ENCODE measurements at places on chromosomes 2 and 18.

DNA sequence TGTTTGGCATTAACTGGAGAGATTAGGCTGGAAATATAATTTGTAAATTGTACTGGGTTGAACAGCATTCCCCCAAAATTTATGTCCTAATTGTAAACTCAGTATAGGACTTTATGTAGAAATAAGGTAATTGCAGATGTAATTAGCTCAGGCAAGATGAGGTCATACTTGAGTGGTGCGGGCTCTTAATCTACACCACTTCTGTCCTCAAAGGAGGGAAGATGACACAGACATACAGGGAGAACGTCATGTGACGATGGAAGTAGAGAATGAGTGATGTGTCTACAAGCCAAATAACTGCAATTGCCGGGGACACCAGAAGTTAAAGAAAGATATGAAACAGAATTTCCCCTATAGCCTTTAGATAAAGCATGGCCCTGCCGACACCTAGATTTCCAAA, 1501.1 kb upstream of the PIK3C3 start:
- no peak for DNase-seq

DNA sequence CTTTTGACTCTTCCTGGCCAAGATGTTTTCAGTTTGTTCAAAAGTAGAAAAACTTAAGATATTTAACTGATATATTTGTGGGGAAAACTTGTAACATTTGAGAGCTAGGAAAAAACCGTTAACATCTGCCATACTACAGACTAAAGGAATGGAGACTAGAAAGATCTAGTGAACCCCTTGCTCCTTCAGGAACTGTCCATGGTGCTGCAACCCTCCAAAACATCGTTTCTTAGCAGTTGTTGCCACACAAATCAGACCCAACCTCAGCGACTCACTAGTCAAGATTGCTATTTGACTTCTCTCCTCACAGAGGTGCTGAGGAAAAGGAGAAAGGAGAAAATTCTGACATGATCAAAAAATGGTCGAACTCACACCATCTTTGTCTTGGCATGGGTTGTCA, 393.8 kb upstream of the LYPD1 start:
- peak; percentile 5 for DNase-seq

DNA sequence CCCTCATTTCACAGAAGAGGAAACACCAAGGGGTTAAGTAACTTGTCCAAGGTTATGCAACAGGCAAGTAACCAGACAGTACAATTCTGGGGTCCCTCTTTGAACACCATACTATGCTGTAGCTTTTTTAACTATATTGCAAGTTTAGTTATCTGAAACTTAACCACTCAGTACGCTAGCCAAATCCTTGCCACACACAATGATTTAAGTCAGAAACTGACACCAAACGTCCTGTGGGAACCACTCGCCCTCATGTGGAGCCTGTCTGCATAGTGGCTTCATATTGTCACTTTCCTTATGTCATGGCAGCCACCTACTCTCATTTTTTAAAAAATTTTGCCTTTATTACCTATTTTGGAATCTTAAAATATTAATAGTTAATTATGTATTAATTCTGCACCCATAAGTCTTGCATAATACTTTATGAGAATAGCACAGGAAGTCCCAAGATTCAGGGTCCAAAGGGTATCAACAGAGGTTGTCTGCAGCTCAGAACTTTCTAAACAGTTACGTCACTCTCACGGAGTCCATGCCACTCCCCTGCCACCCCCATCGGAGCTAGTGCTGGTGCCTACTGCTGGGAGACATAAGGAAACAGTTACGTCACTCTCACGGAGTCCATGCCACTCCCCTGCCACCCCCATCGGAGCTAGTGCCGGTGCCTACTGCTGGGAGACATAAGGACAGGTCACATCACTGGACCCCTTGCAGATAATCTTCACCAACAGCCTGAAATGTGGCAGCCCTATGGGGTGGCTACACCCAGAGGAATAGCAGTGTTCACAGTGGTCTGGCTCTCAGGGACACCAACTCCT, 99.0 kb downstream of the L3MBTL4 start:
- DNase-seq = no peak

DNA sequence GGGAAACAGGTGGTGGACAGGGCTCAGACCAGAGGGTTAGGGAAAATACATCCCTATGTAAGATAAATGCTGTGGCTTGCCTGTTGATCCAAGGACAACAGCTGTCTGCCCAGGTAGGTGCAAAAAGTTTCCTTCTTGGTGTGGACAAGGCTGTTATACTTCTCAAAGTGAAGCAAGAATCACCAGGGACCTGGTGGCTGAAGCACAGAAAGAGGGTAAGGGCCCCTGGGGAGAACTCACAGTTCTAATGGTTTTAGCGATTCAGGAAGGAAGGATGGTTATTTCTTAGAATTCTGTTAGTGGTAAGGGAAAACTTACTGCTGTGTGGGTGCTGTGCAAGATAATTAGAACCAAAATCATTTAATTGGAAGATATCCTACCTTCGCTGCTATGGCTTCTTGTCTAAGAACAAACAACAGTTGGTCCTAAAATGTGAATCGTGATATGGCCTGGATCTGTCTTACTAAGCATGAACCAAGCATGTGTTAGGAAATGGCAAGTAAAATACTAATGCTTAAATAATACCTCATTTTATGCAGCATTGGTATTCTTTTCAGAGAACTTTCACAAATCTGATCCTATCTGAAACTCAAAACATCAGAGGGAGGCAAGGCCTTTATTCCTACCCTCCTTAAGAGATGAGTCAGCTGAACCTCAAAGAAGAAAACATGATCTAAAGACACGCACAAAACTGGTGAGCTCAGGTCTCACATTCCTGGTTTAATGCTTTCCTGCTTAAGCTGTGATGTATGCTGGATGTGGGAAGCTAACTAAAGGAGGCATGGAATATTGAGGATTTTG, 159.2 kb upstream of the THUMPD2 start:
- peak; percentile 91 for DNase-seq

DNA sequence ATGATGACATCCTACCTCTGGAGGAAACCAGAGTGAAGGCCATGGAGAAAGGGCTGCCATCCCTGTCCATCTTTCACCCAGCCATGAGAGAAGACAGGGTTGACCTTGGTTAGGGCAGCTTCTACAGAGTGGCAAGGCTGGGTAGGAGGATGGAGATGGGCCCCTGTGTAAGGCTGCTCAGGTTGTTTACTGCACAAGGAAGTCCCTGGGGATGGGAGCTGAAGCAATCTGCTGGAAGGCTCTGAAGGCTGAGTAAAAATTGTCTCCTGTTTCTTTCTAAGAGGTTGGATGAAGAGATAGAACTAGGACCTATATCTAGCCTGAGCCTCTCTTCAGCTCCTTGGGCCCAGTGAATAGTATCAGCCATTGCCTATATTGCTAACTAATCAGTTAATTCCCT, 14.4 kb downstream of the ELMOD3 start:
- DNase-seq = no peak

- DNase-seq = no peak
These were observed 35.4 kb downstream of the MBP start for GRCh38 chr18:77096936-77097886.

- peak; percentile 64 for DNase-seq
These were observed 92.8 kb upstream of the MSH2 start for GRCh38 chr2:47309952-47310800.

DNA sequence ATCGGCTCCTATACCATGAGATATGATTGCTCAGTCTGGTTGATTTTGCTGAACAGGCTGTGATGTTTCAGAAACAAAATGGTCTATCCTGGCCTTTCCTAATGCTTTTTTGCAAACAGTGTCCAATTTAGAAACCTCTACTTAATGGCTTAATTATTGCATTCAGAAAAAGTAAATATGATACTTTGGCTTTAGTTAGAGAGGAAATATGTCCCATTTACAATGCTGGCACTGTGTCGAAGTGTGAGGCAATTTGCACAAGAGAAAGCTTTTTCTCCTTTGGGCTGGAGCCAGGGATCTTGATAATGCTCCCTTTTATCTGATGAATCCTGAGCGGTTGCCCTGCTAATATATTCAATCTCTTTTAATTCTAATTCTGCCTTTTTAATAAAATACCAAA, 418.9 kb downstream of the EPHA4 start:
- DNase-seq = no peak

DNA sequence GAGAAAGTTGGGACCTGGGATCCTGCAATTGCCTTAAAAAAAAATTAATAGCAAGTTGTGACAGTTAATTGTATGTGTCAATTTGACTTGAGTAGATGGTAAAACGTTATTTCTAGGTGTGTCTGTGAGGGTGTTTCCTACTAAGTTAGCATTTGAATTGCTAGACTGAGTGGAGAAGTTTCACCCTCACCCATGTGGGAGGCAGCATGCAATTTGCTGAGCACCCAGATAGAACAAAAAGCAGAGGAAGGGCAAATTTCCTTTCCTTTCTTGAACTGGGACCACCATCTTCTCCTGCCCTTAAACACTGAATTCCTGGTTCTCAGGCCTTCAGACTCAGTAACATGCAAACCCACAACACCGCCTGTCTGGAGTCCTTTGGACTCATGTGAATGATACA, 455.7 kb downstream of the GALR1 start:
- DNase-seq = no peak

- no peak for DNase-seq
These were observed 11.7 kb downstream of the TTC32 start for GRCh38 chr2:19890104-19890503.

DNA sequence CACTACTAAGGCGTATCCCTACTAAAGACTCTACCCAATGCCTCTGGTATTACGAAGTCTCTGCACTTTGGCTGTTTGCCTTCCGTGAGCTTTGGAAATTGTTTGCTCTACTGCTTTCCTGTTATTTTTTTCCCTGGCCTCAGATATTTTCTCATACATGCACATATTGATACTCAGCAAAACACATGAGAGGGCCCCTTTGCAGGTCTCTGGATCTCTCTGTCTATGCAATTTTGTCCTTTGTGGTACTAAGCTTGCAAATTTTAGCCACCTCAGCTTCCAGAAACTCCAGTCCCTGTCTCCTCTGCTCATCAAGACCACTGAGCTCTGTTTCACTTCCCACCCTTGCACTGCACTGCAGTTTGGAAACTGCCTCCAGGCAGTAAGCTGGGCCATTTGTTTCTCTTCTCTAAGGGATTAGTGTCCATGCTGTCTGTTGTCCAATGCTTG, 46.6 kb downstream of the TAF1B start:
- peak; percentile 34 for DNase-seq

GRCh38 chr2:56209701-56210100, 25.9 kb downstream of the CCDC85A start:
- peak; percentile 48 for DNase-seq

DNA sequence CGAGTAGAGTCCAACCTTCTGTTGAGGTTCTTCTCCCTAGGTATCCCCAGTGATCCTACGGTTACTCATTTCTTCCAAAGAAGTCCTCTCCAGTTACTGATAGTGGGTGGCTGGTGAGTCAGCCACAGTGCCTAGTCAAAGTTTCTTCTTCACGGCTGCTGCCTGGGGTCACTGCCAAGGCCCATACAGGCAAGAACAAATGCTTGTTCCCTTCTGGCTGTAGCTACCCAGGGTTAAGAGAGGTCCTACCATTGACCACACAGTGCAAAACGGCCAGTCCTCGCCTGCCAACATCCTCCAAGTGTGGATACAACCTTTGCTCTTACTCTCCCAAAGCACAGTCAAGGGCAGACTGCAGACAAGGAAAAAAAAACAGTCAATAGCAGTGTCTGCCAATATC, 2.9 kb upstream of the PTPN4 start:
- DNase-seq = peak; percentile 65

GRCh38 chr2:79393806-79394484, 118.9 kb upstream of the CTNNA2 start:
- no peak for DNase-seq

DNA sequence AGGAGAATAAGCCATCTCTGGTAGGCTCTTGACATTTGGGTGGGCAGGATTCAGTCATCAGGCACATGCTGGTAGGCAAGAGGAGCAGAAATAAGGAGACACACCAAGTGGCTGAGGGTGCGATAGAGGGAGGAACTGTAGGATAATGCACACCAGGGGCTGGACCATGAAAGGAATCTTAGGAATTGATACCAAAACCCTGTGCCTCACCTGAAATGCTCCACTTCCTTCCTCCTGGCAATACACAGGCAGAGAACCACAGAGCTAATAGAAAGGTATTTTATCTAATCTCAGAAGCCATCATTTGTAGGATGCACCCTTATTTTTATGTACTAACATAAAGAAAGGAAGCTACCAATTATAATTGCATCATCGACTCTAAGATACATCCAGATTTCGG, 4.4 kb upstream of the CYP1B1 start:
- no peak for DNase-seq

- DNase-seq = no peak
These were observed 94.7 kb downstream of the ANKRD44 start for GRCh38 chr2:197215748-197216360.

DNA sequence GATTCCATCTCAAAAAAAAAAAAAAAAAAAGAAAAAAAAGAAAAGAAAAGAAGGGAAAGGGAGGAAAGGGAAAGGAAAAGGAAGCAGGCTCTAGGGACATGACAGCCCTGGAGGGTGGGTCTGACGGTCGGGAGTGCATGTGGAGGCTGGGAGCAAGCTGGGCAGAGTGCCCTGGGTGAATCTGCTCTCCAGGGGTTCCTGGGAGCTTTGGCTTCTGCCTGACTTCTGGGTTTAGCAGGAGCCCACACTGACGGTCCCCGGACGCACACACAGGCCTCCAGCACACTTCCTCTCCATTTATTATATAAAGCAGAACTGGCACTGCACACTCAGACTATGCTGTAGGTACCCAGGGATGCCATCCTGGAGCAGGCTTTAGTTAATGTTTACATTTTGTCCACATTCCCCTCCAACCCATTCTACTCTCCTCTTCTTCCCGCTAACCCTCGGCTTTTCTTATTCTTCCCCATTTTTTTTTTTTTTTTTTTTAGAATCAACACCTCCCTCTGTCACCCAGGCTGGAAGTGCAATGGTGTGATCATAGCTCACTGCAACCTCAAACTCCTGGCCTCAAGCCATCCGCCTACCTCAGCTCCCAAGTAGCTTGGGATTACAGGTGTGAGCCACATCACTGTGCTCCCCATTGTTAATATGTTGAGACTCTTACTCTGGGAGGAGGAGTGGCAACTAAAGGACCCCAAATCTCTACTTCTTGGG, 151.1 kb upstream of the SLC1A4 start:
- DNase-seq = peak; percentile 56

DNA sequence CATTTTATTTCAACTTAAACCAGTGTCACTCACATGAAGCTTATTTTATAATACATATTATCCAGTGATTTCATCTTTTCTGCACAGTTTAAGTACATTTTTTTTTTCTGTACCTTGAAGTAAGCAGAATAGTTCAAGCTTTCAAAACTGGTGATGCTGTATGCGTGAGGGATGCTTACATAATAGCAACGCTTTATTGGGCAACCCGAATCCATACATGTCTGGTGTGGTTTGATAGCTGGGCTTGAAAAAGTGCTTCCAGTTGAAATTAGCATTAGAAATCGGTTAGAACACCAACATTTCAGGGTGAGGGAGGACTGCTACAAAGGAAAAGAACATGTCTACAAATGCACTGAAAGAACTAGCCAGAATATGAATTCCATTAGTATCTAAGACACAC, 117.4 kb downstream of the MBP start:
- no peak for DNase-seq

Data from AG10803 (cell line).